Daoy (cell line): ENCODE measurements at places on chromosomes 4 and X. TPM values are rescaled to one million over a fixed set of nuclear protein-coding genes. Genes with fewer than 3 reads are reported as not detected.

FGF13 gene
- total RNA-seq: 4.4 and 6.0 TPM in 2 replicates

CXCL3 gene
- 0.63 and 1.8 TPM in 2 replicates for total RNA-seq

TREX2 gene
- total RNA-seq: 1.3 TPM in 1 of 2 replicates, not detected in the other

MAGEC1 gene
- 3.9 and 6.7 TPM in 2 replicates for total RNA-seq

VSIG1 gene
- 0.18 and 0.40 TPM in 2 replicates for total RNA-seq

MTMR8 gene
- total RNA-seq: not detected in 2 replicates

CNKSR2 gene
- total RNA-seq: 7.5 and 8.2 TPM in 2 replicates

TSPAN5 gene
- 13.4 and 13.6 TPM in 2 replicates for total RNA-seq

LRCH2 gene
- 1.3 and 2.8 TPM in 2 replicates for total RNA-seq

PF4V1 gene
- total RNA-seq: not detected in 2 replicates

CABS1 gene
- total RNA-seq: not detected in 2 replicates

DSPP gene
- total RNA-seq: not detected in 2 replicates

TLR7 gene
- total RNA-seq: 0.06 TPM in 1 of 2 replicates, not detected in the other

NAP1L3 gene
- 10.2 and 19.1 TPM in 2 replicates for total RNA-seq

BRS3 gene
- not detected in 2 replicates for total RNA-seq

TMEM164 gene
- total RNA-seq: 11.3 and 31.1 TPM in 2 replicates

H2BW2 gene
- total RNA-seq: not detected in 2 replicates

ABCG2 gene
- total RNA-seq: 3.1 and 3.9 TPM in 2 replicates

MED12 gene
- 14.7 and 17.7 TPM in 2 replicates for total RNA-seq

VCX2 gene
- total RNA-seq: not detected in 2 replicates

JCHAIN gene
- total RNA-seq: not detected in 2 replicates

CXCL10 gene
- 0.77 and 0.86 TPM in 2 replicates for total RNA-seq

FAM133A gene
- total RNA-seq: 2.1 and 4.9 TPM in 2 replicates

MSL3 gene
- total RNA-seq: 25.2 and 32.5 TPM in 2 replicates

TEX11 gene
- not detected in 2 replicates for total RNA-seq

EGF gene
- 4.7 and 7.3 TPM in 2 replicates for total RNA-seq

SLC25A31 gene
- total RNA-seq: not detected in 2 replicates

PJA1 gene
- 37.5 and 45.3 TPM in 2 replicates for total RNA-seq

ADAMTS3 gene
- total RNA-seq: 0.57 and 1.6 TPM in 2 replicates

RS1 gene
- total RNA-seq: not detected in 2 replicates

PNMA6F gene
- not detected in 2 replicates for total RNA-seq

TMSB15B gene
- total RNA-seq: 3.4 and 6.0 TPM in 2 replicates

CSN2 gene
- total RNA-seq: not detected in 2 replicates

IGSF1 gene
- total RNA-seq: 1.4 and 1.6 TPM in 2 replicates

INTU gene
- 1.3 and 6.6 TPM in 2 replicates for total RNA-seq

FGFBP1 gene
- total RNA-seq: 0.39 and 0.86 TPM in 2 replicates

SMIM43 gene
- total RNA-seq: 0.29 TPM in 1 of 2 replicates, not detected in the other

CCDC149 gene
- total RNA-seq: 3.6 and 11.0 TPM in 2 replicates

HELT gene
- not detected in 2 replicates for total RNA-seq

KDR gene
- total RNA-seq: 0.48 and 1.1 TPM in 2 replicates

FRAS1 gene
- 0.48 and 1.9 TPM in 2 replicates for total RNA-seq

GLUD2 gene
- total RNA-seq: 0.51 and 2.6 TPM in 2 replicates

GAGE12J gene
- total RNA-seq: not detected in 2 replicates

SPACA5 gene
- not detected in 2 replicates for total RNA-seq

HNRNPDL gene
- total RNA-seq: 206 and 252 TPM in 2 replicates

TRIML2 gene
- 0.23 and 0.77 TPM in 2 replicates for total RNA-seq

REELD1 gene
- total RNA-seq: not detected in 2 replicates

FGFRL1 gene
- 35.5 and 40.6 TPM in 2 replicates for total RNA-seq

CT45A3 gene
- total RNA-seq: 27.2 and 28.3 TPM in 2 replicates

ABLIM2 gene
- total RNA-seq: 0.21 and 0.23 TPM in 2 replicates
